NCI-H2081 (cell line): ENCODE measurements at places on chromosomes 7 and 10.

- no peak for DNase-seq
These were observed 758.0 kb downstream of the TYW1 start for GRCh38 chr7:67754651-67755050.

- no peak for DNase-seq
These were observed 5.8 kb upstream of the SLC13A4 start for GRCh38 chr7:135733603-135734342.

- DNase-seq: no peak
These were observed 98.2 kb downstream of the MDFIC start for GRCh38 chr7:115019882-115020605.

GRCh38 chr7:20393616-20394015 is 62.9 kb downstream of the ITGB8 start:
- DNase-seq: no peak

DNA sequence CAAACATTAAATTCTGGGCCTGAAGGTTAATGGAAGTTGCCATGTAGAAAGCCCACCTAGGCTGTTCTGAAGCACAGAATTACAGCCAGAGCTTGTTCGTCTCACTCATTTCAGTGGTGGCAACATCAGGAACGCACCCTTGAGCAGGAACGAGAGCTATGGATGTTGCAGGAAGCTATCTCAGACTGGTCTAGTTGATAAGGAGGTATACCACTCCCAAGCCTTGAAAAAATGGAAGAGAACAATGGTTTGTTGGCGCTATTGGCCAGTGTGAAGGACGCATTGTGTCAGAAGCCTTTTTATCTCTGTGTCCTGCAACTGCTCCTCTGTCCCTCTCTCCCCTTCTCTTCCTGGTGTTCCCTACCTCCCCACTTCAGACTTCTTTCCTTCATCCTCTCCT is 60.9 kb upstream of the RAPGEF5 start:
- no peak for DNase-seq

DNA sequence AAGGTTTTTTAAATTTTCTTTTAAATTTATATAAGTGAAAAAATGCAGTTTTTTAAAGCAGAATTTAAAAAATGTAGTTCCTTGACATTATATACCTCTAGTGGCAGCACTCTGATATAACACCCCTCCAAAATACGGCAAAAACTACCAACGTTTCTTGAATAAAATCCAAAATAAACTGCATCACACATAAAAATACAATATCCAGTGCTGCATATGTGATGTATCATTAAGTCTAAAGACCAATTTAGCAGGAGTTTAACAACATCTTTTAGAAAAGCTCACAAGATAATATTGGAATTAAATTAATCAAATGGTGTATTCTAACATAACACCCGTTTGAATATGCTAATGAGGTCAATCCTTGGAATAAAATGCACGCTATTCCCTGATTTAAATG is 1.4 kb downstream of the TCERG1L start:
- DNase-seq: no peak

DNA sequence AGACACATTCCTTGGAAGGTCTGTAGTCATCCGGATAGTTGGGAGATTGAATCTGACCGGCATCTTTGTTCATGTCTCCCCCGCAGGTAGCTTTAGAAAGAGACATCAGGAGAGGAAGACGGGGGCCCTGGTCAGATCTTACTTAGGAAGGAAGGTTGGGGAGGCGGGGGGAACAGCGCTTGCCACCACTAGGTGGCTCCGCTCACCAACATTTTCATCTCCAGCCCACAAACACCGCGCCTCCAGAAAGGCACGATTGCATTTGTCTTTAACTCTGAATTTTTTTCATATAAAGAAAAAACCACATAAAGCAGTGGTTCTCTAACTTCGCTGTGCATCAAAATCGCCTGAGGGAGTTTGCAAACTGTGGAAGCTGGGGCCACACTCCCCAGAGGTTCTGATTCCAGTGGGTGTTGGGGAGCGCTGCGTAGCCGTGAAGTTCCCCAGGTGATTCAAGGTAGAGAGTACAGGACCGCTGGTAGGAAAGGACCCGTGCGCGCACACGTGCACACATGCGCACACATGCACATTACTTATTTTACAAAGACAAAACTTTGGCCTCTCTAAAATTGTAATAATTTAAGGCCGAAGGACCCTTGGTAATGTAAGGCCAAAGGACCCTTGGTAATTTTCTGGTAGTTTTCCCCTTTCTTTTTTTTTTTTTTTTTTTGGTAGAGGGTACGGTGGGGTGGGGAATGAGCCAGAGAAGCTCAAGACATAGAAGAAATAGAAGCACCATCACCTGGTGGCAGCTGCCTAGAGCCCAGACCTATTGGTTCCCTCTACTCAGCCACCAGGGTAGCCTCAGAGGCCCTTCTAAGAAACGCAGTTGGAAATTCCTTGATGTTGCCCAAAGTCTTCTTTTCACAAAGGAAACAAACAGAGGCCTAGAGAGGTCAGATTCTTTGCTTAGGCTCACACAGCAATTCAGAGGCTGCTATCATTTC is 37.4 kb upstream of the OPALIN start:
- peak; percentile 22 for DNase-seq
